Transverse colon (tissue), 4 donors: ENCODE measurements at places on chromosomes 6 and 20. TPM values are rescaled to one million over a fixed set of nuclear protein-coding genes. Genes with fewer than 3 reads are reported as not detected.

Gene ESF1
- 14.8 TPM for total RNA-seq

Gene REM1
- total RNA-seq, result 1.3 TPM

Gene SCUBE3
- total RNA-seq, result 0.40 TPM

Gene SLC17A3
- not detected for total RNA-seq

Gene IP6K3
- total RNA-seq, result 1.9 TPM

Gene NHLRC1
- total RNA-seq, result not detected

Gene CDH4
- total RNA-seq, result not detected

Gene CNPY3
- total RNA-seq, result 10.3 TPM

Gene SLC35F1
- 0.60 TPM for total RNA-seq

Gene C6orf58
- not detected for total RNA-seq

Gene GTSF1L
- total RNA-seq, result not detected

Gene NOX3
- total RNA-seq, result not detected

Gene MYBL2
- 1.1 TPM for total RNA-seq

Gene HTR1B
- not detected for total RNA-seq

Gene LCA5
- total RNA-seq, result 1.6 TPM

Gene OR12D3
- total RNA-seq, result not detected

Gene ALDH8A1
- total RNA-seq, result not detected

Gene C6orf15
- total RNA-seq, result not detected

Gene OTOR
- total RNA-seq, result not detected

Gene LGSN
- total RNA-seq, result 0.32 TPM

Gene CFB
- total RNA-seq, result 9.0 TPM

Gene STMND1
- total RNA-seq, result 1.1 TPM

Gene PLA2G7
- 3.0 TPM for total RNA-seq

Gene SYNDIG1
- 0.32 TPM for total RNA-seq

Gene BCAS4
- not detected for total RNA-seq
